ENCODE measurements at places on chromosomes 7 and 10.

DNA sequence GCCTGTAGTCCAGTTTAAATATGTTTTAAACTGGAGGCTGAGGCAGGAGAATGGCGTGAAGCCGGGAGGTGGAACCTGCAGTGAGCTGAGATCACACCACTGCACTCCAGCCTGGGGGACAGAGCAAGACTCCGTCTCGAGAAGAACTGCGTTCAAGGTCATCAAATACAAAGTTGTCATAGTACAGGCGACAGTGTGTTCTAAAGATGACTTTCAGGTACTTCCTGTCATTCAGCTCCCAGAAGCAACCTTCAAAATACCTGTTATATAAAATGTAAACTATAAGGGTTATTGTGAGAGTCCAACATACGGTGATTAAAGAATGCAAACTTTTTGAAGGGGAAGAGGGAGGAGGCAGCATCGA, 8.7 kb downstream of the MPP7 start:
- no peak for DNase-seq

DNA sequence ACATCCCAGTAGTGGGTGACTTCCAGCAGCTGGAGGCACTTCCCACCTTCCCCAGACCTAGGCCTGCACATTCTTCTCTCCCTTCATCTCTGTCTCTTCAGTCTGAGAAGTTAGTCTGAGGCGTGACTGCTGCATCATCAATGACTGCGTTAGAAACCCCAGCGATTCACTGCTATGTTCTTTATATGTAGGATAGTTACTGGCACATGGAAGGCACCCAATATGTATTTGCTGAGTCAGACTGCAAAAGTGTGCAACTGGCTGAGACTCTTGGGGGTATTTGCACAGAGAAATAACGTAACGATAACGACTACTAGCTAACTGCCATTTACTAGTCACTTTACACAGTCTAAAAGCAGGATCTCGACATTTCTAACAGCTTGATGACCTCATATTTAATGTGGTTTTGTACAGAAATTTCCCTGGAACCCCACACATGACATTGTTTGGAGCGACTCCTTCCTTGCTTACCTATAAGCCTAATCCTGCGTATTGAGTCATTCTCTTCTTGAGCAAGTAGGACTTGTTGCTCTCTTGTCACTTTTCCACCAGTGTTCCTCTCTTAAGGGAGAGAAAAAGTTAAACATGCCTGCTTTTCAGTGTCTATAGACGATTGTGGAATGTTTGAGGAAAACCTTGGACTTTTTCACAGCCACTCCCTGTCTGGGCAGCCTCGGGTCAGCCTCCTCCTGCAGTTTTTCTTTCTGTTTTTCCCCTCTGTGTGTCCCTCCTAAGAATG, 45.5 kb downstream of the THNSL1 start:
- no peak for DNase-seq

DNA sequence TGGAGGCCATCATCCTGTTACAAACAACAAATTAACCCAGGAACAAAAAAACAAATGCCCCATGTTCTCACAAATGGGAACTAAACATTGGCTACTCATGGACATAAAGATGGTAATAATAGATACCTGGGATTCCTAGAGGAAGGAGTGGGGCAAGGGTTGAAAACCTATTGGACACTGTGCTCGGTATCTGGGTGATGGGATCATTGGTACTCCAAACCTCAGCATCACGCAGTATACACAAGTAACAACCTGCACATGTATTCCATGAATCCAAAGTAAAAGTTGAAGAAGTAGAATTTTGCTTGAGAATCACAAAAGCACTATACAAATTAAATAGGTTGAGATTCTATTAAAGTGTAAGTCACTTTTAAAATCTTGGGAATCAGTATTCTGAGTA, 16.7 kb downstream of the GHITM start:
- DNase-seq, result no peak

GRCh38 chr7:70598976-70599375, 533.0 kb upstream of the GALNT17 start:
- DNase-seq, result no peak

DNA sequence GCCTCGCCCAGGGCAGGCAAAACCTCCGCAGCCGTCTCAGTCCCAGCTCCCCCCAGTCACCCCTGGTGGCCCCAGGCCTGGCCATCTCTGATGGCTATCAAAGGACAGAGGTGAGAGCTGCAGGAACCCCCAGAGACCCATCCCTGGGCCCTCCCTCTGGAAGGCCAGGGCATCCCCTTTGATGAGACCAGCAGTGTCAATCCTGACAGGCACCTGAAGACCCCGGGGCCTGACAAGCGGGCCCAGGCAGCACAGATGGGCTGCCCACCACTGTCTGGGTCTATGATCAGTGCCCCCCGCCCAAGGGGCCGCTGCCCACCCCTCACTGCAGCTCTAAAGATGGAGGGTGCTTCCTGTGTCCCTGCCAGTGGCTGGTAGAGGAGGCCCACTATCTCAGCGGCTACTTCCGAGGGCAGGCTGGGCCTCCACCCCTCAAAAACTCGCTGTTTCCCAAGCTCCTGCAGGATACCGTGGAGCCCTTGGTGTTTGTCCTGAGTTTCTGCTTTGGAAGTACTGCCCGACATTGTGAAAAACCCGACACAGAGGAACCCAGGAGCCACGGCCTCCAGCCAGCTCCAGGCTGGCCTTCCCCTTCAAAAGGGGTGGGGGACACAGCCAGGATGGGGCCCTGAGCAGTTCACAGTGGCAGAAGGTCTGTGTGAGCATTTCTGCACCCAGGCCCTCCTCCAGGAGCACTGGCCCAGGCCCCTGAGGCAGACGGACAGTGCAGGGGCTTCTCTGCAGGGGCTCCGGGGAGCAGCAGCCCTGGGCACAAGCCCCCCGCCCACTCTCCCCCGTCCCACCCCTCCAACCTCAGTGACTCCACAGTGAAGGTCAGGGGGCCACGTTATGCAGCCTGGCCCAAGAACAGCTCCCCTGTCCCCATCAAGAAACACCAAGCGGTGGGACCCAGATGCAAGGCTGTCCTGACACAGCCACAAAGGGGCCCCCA, 99.2 kb downstream of the PDGFA start:
- DNase-seq, result no peak

GRCh38 chr10:58797356-58797755, 284.7 kb downstream of the BICC1 start:
- DNase-seq, result no peak

GRCh38 chr10:89091496-89091895, 100.9 kb downstream of the FAS start:
- DNase-seq, result no peak

DNA sequence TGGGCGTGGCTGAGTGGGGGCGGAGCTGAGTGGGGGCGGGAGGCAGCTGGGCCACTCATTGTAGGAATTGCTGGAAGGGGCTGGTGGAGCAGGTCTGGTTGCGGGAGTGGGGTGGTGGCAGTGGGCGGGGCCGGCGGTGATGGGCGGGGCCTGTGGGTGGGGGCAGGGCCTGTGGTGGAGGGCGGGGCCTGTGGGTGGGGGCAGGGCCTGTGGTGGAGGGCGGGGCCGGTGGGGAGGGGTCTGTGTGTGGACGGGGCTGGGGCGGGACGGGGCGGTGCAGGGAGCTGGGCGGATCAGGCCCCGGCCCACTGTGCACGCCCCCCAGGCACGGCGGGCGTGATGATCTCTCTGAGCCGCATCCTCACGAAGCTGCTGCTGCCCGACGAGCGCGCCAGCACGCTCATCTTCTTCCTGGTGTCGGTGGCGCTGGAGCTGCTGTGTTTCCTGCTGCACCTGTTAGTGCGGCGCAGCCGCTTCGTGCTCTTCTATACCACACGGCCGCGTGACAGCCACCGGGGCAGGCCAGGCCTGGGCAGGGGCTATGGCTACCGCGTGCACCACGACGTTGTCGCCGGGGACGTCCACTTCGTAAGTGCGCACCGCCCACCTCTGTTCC, 14.0 kb downstream of the SLC29A4 start:
- DNase-seq, result no peak

DNA sequence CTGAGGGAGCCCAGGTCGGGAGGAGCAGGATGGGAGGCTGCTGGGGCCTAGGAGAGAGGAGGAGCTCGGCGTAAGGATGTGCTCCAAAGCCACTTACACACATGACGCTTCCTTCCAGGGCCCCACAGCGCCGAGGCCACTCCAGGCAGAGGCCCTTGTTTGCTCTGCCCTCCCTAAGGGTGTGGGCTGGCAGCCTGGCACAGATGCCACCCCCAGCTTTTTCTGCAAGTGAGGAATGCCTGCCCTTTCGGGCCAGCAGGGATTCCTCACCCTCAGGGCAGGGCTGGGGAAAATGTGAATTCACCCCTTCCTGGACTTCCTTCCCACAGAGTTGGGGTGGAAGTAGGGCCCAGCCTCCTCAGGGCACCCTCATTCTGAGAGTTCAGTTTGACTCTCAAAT, 5.6 kb upstream of the AQP1 start:
- no peak for DNase-seq

- DNase-seq, result no peak
These were observed 290.7 kb upstream of the KIAA1217 start for GRCh38 chr10:23918090-23918723.

GRCh38 chr7:92325173-92325572, 79.4 kb downstream of the ANKIB1 start:
- DNase-seq, result no peak

DNA sequence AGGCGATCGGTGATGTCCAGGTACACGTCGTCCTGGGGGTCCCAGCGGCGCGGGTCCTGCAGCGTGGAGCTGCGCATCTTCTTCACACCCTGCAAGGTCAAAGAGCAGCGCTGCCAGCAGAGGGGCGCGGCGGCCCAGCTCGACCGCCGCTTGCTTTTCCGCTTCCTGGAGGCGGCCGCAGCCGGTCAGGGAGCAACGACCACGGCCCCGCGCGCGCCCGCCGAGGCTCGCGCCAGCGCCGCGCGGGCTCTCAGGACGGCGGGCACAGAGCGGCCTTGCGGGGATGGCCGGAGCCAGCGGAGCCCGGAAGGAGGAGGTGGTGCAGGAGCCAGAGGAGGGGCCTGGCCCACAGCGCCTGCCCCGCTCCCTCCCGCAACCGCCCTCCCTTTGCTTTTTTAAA, 76.4 kb upstream of the CDC14C start:
- no peak for DNase-seq

- no peak for DNase-seq
These were observed 1032.5 kb upstream of the LRRN3 start for GRCh38 chr7:110058401-110058800.

DNA sequence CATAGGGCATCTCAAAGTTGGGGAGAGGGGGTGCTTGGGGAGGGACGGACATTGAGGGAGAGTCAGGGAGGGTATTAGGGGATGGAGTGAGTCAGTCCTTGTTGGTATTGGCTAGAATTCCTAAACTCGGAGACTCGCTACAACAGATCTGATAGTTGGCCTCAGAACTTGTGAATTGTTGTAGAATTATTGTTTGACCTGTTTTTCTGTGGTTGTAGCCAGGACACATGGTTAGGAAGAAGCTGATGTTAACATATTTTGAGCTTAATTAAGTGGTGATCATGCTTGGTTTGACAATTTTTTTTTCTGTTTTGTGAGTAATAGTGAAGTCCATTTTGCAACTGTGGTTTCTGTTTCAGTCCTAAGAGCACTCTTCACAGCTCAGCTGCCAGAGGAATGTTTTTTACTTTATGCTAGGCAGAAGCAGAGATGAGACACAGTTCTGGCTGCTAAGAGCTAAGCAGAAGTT, 1190.3 kb upstream of the C7orf33 start:
- DNase-seq, result no peak

DNA sequence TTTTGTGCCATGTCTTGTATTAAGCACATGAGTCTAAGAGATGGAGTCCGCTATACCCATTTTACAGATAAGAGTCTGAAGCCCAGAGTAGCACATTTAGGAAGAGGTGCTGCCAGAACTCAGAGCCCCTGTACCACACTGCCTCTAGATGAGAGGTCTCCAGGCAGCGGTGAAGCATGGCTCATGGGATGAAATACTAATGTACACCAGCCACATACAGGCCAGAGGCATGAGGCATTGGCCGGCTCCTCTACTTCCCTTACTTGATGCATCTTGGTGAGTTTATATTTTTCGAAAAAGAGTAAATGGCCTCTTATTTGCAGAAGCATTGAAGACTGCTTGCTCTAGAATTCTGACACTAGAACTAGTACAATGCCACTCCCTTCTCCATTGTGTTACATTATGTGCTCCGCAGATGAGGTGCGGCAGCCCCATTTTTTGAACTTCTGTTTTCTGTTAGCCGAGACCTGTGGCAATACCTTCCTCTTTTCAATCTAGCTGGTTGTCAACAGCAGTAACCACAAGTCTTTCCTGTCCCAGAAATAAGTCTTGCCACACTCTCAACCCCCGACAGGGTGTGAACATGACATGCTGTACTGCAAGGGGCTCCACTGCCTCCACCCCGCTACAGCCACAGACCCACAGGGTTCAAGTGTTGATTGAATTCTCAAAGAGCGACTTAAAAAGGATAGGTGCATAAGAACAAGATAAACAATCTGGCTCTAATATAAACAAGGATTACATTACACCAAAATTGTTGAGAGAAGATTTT, 145.3 kb downstream of the CELF2 start:
- DNase-seq, result no peak

DNA sequence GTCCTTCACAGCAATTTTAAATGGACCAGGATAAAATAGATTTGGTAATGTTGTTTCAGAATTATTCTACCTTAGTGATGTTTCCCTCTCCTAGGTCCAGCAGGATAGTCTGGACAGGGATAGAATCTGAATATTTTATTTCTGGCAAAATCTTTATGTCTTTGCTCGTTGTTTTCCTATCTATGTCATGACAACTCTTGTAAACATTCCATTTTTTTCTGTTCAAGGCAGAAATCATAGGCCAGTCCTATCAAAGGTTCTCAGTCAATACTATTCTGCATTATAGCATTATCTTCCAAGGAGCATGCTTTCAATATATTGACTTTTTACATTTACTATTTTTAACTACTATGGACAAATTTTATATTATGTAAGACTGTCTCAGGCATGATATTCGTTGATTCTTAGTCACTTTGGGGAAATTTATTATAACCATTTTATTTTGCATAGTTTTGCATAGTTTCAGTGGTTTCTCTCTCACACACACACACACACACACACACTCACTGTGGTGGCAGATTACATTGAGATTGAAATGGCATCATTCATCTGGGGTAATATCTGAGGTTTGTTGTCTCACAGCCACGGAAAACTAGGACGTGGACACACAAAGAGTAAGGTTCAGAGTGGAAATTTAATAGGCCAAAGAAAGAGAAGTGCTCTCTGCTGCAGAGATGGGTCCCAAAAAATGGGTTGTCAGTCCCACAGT, 17.2 kb downstream of the TAS2R60 start:
- DNase-seq, result no peak

Data from SHP77 (cell line).